ENCODE measurements at places on chromosomes 2 and 18.
A peak's percentile ranks its signal among the peaks of the same experiment; 100 is the strongest.

DNA sequence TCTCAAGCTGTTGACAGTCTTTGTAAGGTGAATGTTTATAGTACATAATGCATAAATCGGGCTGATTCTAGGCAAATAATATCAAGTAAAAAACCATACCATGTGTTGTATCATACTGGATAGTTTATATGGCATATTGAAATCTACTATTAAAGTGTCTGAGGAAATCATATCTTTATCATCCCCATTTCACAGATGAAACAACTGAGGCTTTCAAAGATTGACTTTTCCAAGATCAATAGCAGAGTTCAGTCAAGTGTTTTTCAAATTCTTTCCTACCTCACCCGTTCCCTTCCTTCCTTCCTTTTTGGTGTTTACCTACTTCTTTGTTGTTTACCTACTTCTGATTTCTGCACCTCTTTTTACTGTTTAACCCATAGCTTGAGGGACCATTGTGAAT is 2.0 kb downstream of the LYPD6 start:
- DNase-seq: no peak

DNA sequence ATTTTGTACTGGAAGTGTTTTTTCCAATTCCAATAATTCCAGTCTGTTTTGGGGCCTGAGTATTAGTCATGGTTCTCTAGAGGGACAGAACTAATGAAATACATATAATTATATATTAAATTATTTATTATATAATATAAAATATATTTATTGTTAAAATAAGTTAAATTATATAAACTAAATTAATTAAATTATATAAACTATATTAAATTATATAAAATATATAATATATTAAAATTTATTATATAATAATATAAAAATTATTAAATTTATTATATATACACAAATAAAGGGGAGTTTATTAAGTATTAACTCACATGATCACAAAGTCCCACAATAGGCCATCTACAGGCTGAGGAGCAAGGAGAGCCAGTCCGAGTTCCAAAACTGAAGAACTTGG is 253.4 kb upstream of the NETO1 start:
- no peak for DNase-seq

DNA sequence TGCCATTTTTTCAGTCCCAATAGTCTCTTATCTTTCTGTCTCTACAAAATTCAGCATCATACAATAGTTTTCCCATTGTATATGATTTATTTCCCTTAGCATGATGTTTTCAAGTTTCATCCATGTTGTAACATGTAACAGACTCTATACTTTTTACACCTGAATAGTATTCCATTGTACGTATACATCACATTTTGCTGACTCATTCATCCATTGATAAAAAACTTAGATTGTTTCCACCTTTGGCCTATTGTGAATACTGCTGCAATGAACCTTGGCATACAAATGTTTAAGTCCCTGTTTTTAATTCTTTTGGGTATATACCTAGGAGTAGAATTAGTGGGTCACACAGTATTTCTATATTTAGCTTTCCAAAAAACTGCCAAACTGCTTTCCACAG is 349.3 kb upstream of the CDH2 start:
- DNase-seq: no peak

DNA sequence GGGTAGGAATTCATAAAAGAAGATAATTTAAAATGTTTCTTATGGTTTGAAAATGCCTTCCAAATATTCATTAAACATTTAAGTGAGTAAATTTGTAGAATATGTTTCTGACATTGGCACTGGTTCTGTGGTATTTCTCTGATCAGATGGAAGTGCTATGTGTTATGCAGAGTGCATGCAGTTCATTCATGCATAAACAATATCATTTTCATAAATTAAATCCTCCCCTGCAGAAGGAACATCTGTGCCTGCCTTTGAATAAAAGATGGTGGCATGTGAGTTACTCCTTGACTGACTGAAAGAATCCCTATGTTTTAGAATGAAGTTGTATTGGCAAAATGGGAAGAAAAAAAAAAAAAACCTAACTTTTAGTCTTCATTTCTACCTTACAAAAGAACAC is 5.9 kb downstream of the NEUROD1 start:
- no peak for DNase-seq

DNA sequence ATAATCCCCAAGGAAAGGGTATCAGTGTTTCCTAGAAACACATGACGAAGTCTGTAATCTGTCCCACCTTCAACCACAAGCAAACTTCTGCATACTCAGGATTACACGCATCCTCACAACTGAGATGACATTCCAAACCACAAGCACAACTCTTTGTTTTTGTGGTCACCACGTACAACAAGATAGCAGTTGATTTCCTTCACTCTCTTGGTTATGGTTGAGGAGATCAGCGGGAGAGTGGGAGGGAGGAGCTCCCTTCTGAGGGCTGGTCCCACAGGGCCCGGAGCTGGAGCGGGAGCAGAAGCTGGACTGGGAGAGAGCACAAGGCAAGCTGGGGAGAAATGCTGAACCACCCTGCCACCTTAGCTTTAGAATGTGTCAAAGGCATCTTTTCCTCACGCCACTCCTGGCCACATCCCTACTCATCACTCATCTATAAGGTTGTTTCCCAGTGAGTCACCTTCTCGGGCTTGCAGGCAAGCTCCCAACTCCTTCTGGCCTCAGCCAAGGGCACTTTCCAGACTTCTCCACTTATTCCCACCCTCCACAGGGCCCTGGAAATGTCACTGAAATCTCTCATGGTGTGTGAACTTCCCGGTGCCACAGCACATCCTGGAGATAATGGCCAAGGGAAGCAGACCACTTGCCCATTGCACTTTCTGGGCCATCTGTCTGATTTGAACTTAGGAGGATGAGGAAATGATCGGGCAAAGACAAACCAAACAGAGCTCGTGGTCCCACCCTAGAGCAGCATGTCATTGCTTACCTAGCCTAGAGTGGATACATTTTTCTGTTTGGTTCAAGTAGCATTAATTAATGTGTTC is 98.9 kb upstream of the LGALSL start:
- peak; percentile 83 for DNase-seq

DNA sequence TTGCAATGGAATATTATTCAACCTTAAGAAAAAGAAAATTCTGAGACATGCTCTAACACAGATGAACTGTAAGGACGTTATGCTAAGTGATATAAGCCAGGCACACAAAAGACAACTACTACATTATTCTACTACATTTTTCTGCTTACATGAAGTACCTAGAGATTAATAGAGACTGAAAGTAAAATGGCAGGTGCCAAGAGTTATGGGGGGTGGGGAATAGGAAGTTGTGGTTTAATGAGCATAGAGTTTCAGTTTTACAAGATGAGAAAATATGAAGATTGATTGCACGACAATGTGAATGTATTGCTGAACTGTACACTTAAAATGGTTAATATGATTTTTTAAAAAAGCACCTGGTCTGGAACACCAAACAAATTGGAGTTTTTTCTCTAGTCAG is 1231.6 kb upstream of the DDX18 start:
- no peak for DNase-seq

GRCh38 chr2:59440491-59440890 is 1113.0 kb downstream of the BCL11A start:
- DNase-seq: no peak

DNA sequence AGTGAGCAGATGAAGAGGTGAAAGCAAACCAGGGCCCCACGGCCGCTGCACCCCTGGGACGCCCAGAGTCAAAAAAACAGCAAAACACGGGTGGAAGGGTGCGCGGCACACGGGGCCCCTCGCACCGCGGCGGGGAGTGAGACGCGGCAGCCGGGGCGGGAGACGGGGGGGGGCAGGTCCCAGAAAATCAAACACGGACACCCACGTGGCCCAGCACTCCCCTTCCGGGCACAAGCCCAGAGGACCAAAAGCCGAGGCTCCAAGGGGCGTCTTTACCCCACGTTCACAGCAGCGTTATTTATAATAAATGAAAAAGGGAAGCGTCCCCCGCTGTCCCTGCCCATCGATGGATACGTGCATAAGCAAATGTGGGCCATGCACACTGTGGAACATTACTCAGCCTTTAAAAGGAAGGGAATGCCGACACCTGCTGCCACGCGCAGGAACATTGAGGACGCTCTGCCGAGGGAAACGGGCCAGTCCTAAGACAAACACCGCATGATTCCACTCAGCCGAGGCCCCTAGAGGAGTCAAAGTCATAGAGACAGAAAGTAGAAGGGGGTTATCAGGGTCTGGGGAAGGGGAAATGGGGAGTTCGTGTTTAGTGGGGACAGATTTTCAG is 677 bp upstream of the COPS9 start:
- no peak for DNase-seq

- DNase-seq: no peak
Observed at GRCh38 chr2:54384301-54385203, 71.6 kb upstream of the SPTBN1 start.

GRCh38 chr18:21598726-21599584 is 1.5 kb downstream of the ESCO1 start:
- DNase-seq: no peak

DNA sequence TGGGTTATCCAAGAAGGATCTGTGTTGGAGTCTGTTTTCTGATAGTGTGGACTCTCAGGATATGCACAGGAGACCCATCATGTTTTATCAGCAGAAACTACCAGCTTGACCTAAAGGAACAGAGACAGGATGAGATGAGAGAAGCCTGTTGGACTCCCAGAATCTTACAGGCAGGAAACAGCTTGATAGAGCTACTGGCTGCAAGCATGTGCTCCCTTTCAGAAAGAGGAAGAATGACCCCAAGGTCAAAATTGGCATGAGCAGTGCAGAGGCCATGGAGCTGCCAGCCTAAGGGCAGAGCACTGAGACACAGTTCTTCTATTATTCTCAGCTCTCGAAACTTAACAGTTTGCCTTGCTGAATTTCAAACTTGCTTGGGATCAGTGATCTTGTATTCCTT is 135.2 kb upstream of the NFATC1 start:
- DNase-seq: no peak
